ENCODE measurements at places on chromosomes 1 and 21. TPM values are rescaled to one million over a fixed set of nuclear protein-coding genes. Genes with fewer than 3 reads are reported as not detected.

DNA sequence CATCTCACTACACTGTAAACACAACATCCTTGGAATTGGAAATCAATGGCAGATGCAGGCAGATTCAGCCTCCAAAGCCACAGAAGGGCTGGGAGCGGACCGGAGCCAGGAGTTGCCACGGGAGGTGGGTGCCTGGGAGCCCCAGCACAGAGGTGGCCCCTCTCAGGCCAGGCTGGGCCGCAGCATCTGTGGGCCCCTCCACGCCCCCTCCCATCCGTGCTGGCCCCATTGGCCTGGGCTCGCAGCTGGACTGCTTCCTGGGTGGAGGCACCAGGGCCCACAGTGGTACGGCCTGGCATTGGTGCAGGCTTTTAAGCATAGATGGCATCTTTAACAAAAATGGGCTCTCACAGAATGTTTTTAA is 64.2 kb downstream of the SLX9 start:
- no peak for DNase-seq

Gene CCDC27
- total RNA-seq: not detected

DNA sequence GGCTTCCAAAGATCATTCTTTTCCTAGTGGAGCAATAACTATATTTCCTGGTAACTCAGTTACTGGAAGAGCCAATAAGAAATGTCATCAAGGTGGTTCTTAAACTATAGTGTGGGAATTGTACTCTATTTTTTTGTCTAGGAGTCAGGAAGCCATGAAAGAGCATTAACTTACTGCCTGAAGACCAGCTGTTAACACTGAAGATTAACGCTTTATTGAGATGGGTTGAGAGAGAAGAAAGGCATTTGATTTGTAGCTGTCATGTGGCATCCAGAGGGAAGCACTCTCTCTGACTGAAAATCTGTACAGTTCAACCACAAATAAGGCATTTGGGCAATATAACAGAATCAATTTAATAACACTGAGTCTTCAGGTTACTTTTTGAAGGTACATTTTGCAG is 76.0 kb downstream of the DNM3 start:
- DNase-seq: no peak

GRCh38 chr1:213600879-213601278 is 386.9 kb upstream of the PROX1 start:
- no peak for DNase-seq

Gene HPDL
- 0.32 TPM for total RNA-seq

All from CD4-positive, alpha-beta memory T cell (primary cell).